Articular chondrocyte of knee joint (primary cell): ENCODE measurements at places on chromosomes 12 and 14. TPM values are rescaled to one million over a fixed set of nuclear protein-coding genes. Genes with fewer than 3 reads are reported as not detected.

Gene CATSPERB
- 0.11 TPM in 1 of 2 replicates, not detected in the other for total RNA-seq

Gene SMCO2
- total RNA-seq = 0.43 and 1.6 TPM in 2 replicates

Gene TRPV4
- 4.8 and 5.1 TPM in 2 replicates for total RNA-seq

Gene IFI27L1
- 7.1 and 11.2 TPM in 2 replicates for total RNA-seq

Gene GCH1
- 5.5 and 6.9 TPM in 2 replicates for total RNA-seq

Gene SERPINA4
- not detected in 2 replicates for total RNA-seq

Gene CDKN3
- 61.0 and 73.4 TPM in 2 replicates for total RNA-seq

Gene PTPRO
- total RNA-seq = under 0.01 TPM in 1 of 2 replicates, not detected in the other

Gene OTX2
- not detected in 2 replicates for total RNA-seq

Gene SYCP3
- total RNA-seq = 0.11 and 0.52 TPM in 2 replicates

Gene CCDC88C
- under 0.01 and 0.43 TPM in 2 replicates for total RNA-seq

Gene SLC39A5
- not detected in 2 replicates for total RNA-seq

Gene VPS29
- 78.4 and 92.4 TPM in 2 replicates for total RNA-seq
